A172 (cell line): ENCODE measurements at places on chromosomes 6 and 20. TPM values are rescaled to one million over a fixed set of nuclear protein-coding genes. Genes with fewer than 3 reads are reported as not detected.

SLC17A2 gene
- total RNA-seq: not detected in 2 replicates

STK4 gene
- total RNA-seq: 17.7 and 21.3 TPM in 2 replicates

ANKRD66 gene
- not detected in 2 replicates for total RNA-seq

MAP3K5 gene
- 0.91 and 2.0 TPM in 2 replicates for total RNA-seq

- DNase-seq: no peak
Measured at GRCh38 chr6:52307900-52308372, 23.4 kb upstream of the MCM3 start.

DNA sequence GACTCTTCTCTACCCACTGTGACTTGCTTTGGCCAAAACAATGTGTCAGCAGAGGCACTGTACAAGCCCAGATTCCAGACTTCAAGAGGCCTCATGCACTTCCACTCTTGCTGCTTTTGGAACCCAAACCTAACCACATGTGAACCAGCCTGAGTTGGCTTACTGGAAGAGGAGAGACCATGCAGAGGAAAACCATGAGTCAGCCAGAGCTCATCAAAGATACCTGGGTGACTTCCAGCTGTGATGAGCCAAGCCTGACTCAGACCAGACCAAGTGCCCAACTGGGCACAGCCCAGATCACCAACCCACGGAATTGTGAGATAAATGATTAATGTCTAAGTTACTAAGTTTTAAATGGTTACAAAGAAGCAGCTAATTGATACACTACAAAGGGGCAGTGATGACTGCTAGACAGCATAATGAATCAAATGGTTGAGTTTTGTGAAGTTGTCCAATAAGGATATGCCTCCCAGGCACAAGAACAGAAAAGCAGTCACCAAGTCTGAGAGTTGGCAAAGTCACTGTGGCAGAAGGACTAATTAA is 16.2 kb upstream of the BEND6 start:
- DNase-seq: peak; percentile 99

GRCh38 chr6:128290221-128290620 is 230.2 kb downstream of the PTPRK start:
- no peak for DNase-seq

DNA sequence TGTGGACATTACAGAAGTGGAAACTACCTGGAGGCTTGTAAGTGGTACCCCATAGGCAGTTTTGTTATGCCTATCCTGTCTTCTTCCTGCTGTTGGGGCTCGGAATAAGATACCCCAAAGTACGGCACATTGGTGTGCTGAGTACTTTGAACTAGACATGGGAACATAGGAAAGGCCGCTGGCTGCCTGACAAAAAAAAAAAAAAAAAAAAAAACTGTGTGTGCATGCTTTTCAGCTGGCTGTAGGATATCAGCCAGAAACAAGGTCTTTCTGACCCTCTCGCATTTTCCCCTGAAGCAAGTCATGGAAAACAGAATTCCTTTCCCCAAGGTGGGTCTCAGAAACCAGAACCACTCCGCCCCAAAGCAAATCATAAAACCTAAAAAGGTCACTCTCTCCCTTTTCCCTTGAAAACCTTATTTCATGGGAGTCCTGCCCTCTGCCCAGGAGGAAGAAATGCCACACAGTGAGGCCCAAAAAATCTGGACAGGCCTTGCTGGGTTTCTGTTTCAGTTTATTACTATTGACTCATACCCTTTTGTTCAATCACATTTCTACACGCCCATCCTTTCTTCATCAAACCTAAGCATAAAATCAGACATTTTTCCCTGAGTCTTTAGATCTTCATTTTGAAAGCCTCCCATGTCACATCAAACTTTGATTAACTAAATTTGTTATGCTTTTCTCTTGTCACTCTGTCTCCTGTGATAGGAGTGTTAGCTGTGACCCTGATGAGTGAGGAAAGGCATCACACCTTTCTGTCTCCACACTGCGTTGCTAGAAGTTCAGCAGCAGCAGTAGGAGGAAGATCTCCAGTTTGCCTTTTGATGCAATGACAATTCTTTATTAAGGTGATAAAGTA is 17.2 kb downstream of the SLC2A12 start:
- peak; percentile 16 for DNase-seq

- no peak for DNase-seq
Measured at GRCh38 chr6:39197521-39197920, 31.8 kb downstream of the KCNK5 start.

GRCh38 chr20:7094438-7094997 is 327.0 kb downstream of the BMP2 start:
- no peak for DNase-seq

GRCh38 chr6:106156863-106157262 is 70.7 kb downstream of the PRDM1 start:
- DNase-seq: no peak

GRCh38 chr6:170480050-170480692 is 72.9 kb downstream of the PSMB1 start:
- DNase-seq: no peak

GRCh38 chr6:41901882-41902519 is 6.8 kb upstream of the USP49 start:
- DNase-seq: no peak

DNA sequence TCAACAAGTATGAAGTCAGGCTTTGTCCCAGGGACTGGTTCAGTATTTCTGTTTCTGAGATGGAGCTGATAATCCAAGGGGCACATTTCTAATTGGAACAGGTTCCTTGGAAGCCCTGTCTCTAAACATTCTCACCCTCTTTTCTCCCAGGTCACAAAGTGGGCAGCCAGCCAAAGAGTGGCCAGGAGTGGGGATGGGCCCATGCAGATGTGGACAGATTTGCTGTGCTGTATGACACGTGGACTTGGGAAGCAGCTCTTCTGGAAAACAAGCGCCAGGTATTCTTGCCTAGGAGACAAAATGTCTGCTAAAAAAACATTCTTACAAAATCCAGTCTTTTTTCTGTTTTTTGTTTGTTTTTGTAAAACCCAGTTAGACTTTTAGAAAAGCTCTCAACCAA is 140.2 kb downstream of the CD164 start:
- DNase-seq: no peak

DNA sequence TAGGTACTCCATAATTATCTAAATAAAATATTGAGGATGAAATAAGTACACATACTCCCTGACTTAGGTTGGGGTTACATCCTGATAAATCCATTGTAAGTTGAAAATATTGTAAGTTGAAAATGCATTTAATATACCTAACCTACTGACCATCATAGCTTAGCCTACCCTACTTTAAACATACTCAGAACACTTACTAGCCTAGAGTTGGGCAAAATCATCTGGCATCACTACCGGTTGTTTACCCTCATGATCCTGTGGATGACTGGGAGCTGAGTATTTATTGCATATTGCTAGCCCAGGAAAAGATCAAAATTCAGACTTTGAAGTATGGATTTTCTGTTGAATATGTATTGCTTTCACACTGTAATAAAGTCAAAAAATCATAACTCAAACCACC is 467.3 kb downstream of the C6orf118 start:
- no peak for DNase-seq

GRCh38 chr6:124002377-124003081 is 198.9 kb downstream of the NKAIN2 start:
- peak; percentile 24 for DNase-seq
